ENCODE measurements at places on chromosomes 5 and 9. TPM values are rescaled to one million over a fixed set of nuclear protein-coding genes. Genes with fewer than 3 reads are reported as not detected.

The RANBP17 gene
- total RNA-seq, result 7.7 TPM

GRCh38 chr9:109118808-109119438, 824 bp downstream of the TMEM245 start:
- peak overlapping the region; percentile 62 for H3K27ac ChIP-seq
- H3K4me3 ChIP-seq, result peak overlapping the region; percentile 98
- peaks cover 18% of the 10 kb centered on the region for H3K4me1 ChIP-seq
- ATAC-seq, result no peak
- no peaks in the 10 kb centered on the region for H3K36me3 ChIP-seq

GRCh38 chr9:99253134-99253533, 31.1 kb downstream of the SEC61B start:
- H3K27ac ChIP-seq, result no peak overlapping the region
- no peaks in the 10 kb centered on the region for H3K36me3 ChIP-seq
- no peak for ATAC-seq
- no peaks in the 10 kb centered on the region for H3K27me3 ChIP-seq
- H3K4me3 ChIP-seq, result no peak overlapping the region

- no peaks in the 10 kb centered on the region for H3K27me3 ChIP-seq
- H3K4me1 ChIP-seq, result no peaks in the 10 kb centered on the region
- H3K27ac ChIP-seq, result no peak overlapping the region
- no peak for ATAC-seq
- H3K36me3 ChIP-seq, result no peaks in the 10 kb centered on the region
These were observed 52.2 kb downstream of the ACTL7B start for GRCh38 chr9:108803428-108804065.

- ATAC-seq, result no peak
- H3K27ac ChIP-seq, result no peak overlapping the region
- no peaks in the 10 kb centered on the region for H3K4me1 ChIP-seq
- no peak overlapping the region for H3K4me3 ChIP-seq
These were observed 62.1 kb downstream of the PDE4D start for GRCh38 chr5:59831326-59832010.

The MYO10 gene
- total RNA-seq, result 6.9 TPM

The PCDHB14 gene
- total RNA-seq, result 5.6 TPM

- ATAC-seq, result no peak
- no peaks in the 10 kb centered on the region for H3K27me3 ChIP-seq
These were observed 69.6 kb downstream of the PTPDC1 start for GRCh38 chr9:94153905-94154304.

The DBH gene
- not detected for total RNA-seq

GRCh38 chr9:94449486-94449885, 105.4 kb upstream of the PCAT7 start:
- H3K4me1 ChIP-seq, result no peaks in the 10 kb centered on the region
- H3K27ac ChIP-seq, result no peak overlapping the region
- ATAC-seq, result no peak

GRCh38 chr5:116699332-116699731, 124.7 kb upstream of the SEMA6A start:
- no peak for ATAC-seq
- H3K4me3 ChIP-seq, result no peak overlapping the region
- H3K36me3 ChIP-seq, result no peaks in the 10 kb centered on the region

DNA sequence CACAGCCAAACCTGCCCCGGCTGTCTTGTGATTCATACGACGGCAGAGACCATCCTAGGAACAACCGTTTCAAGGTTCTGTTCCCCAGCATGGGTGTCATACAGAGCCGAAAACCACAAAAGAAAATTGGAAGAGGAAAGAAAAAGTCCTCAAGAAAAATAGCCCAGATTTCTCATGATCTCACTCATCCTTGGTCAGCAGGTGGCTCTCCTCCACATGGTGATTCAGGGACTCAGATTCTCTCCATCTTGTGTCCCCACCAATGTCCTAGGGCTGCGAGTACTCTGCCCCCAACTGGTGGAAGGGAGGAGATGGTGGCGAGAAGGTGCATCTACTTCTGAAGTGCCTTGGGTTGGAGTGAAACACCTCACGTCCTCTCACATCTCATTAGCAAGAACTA, 25.6 kb downstream of the PDZD2 start:
- H3K27me3 ChIP-seq, result no peaks in the 10 kb centered on the region
- no peaks in the 10 kb centered on the region for H3K4me1 ChIP-seq
- H3K36me3 ChIP-seq, result no peaks in the 10 kb centered on the region

The WHRN gene
- 12.9 TPM for total RNA-seq

The CAPSL gene
- not detected for total RNA-seq

The PCDHB15 gene
- total RNA-seq, result 4.4 TPM

The IFNA2 gene
- total RNA-seq, result not detected

The FGF18 gene
- total RNA-seq, result not detected

The GZMA gene
- total RNA-seq, result not detected

- no peaks in the 10 kb centered on the region for H3K36me3 ChIP-seq
- no peak for ATAC-seq
- no peak overlapping the region for H3K27ac ChIP-seq
- no peaks in the 10 kb centered on the region for H3K4me1 ChIP-seq
- H3K27me3 ChIP-seq, result no peaks in the 10 kb centered on the region
- H3K4me3 ChIP-seq, result no peak overlapping the region
These were observed 95.4 kb downstream of the MACROH2A1 start for GRCh38 chr5:135303582-135304173.

The GGTA1 gene
- 22.2 TPM for total RNA-seq

- H3K27me3 ChIP-seq, result peaks cover 79% of the 10 kb centered on the region
- ATAC-seq, result no peak
- H3K4me1 ChIP-seq, result no peaks in the 10 kb centered on the region
- H3K36me3 ChIP-seq, result no peaks in the 10 kb centered on the region
These were observed 31.4 kb upstream of the UNC5A start for GRCh38 chr5:176778921-176779465.

DNA sequence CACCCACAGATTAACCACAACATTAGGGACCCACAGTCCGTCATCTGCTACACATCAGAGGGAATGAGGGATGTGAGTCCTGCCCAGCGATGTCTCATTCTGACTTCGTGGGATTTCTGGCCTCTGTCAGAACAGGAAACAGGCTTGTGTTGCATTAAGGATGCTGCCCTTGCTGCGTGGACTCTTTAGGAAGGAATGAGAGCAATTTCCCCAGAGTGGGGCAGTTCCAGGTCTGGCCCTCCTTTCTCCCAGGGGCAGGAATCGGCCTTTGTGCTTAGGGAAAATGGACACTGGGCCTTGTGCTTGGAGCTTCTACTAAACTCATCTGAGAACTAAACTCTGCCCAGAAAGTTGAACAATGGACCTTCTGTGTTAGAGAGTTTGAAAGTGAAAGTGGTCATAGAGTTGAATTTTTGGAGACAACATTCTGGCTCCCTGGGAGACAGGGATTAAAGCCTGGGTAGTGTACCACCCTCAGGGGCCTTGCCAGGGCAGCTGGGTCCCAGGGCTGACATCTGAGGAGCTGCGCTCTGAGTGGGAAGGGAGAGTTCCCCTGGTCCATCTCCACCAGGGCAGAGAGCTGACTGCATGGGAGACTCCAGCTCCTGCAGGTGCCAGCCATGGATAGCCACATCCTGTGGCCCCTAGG, 37.8 kb upstream of the S1PR3 start:
- ATAC-seq, result no peak
- no peak overlapping the region for H3K4me3 ChIP-seq

DNA sequence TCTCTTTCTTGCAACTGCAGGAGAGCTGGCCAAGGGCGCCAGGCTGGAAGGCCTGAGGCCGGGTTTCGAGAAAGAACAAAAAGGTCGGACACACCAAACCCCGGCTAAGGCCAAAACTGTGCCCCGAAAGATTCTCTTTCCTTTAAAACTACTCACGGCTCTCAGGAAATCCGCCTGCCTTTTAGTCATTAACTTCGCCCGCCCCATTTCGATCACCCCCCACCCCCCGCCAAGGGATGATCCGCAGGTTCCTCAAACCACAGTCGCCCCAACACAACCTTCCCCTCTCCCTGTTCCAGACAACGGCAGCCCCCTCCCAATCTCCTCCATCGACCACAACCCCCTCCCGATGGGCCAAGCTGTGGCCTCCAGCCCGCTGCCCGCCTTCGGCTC, 536 bp downstream of the FEM1C start:
- H3K4me1 ChIP-seq, result peaks cover 7% of the 10 kb centered on the region
- peaks cover 3% of the 10 kb centered on the region for H3K36me3 ChIP-seq
- peak; percentile 22 for ATAC-seq

GRCh38 chr9:18182636-18183035, 291.3 kb upstream of the ADAMTSL1 start:
- H3K4me3 ChIP-seq, result no peak overlapping the region
- H3K27me3 ChIP-seq, result no peaks in the 10 kb centered on the region
- peaks cover 33% of the 10 kb centered on the region for H3K4me1 ChIP-seq

GRCh38 chr9:87854580-87854955, 28.1 kb upstream of the SPATA31E1 start:
- no peaks in the 10 kb centered on the region for H3K4me1 ChIP-seq
- no peak overlapping the region for H3K27ac ChIP-seq
- H3K36me3 ChIP-seq, result no peaks in the 10 kb centered on the region
- H3K4me3 ChIP-seq, result no peak overlapping the region
- no peak for ATAC-seq
- H3K27me3 ChIP-seq, result no peaks in the 10 kb centered on the region

DNA sequence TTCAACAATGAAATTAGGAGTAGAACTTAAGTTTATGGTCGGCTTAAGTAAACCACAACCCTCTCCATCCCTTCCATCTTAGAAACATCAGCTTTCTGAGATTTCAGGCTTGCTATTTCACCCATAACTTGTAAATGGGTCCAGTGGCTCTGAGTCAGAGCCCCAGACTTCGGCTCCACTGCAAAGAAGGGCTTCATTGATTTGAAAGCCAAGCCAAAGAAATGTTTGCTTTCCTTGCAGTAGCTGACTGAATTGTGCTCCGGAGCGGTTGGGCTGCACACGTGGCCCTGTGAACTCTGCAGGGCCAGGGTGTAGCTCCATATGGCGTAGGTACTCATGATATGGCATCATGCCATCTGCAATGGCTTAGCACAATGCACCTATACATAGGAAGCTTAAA, 57.0 kb downstream of the NREP start:
- no peak for ATAC-seq
- H3K4me3 ChIP-seq, result no peak overlapping the region
- H3K36me3 ChIP-seq, result no peaks in the 10 kb centered on the region
- H3K27me3 ChIP-seq, result no peaks in the 10 kb centered on the region

DNA sequence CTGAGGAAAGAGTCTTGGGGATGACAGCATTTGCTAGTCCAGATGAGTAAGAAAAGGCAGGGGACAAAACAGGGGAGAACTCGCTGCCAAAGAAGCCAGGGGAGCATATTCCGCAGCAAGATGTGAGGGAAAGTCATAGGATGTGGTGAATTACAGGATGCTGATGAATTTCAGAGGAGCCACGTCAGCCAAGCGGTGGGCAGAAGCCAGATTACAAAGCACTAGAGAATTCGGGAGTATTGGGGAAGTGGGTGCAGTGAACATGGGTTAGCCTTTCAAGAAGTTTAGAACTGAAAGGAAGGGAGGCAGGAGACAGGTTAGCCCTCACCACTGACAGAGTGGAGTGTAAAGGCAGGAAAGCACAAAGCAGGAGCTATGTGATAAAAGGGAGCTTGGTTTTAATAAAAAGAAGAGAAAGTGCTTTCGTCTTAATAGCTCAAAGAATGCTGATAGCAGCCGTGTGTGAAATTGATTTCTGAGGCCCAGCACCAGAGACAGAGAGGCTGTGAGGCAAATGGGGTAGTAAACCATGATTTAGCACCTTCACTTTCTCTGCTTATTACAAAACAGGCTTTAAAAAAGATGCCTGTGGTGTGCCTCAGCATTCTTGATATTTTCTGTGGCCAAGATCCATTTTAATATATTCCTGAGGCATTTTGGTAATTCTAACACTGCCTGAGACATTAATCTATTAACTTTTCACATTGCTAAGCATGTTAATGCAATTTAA, 16.9 kb downstream of the ADAMTSL1 start:
- peak overlapping the region; percentile 70 for H3K27ac ChIP-seq
- H3K4me3 ChIP-seq, result no peak overlapping the region
- H3K27me3 ChIP-seq, result no peaks in the 10 kb centered on the region
- peak; percentile 48 for ATAC-seq

The SUSD1 gene
- total RNA-seq, result 5.9 TPM

GRCh38 chr5:132063090-132063911, 2.8 kb downstream of the IL3 start:
- H3K27ac ChIP-seq, result no peak overlapping the region
- peak; percentile 52 for ATAC-seq
- H3K4me3 ChIP-seq, result no peak overlapping the region
- no peaks in the 10 kb centered on the region for H3K27me3 ChIP-seq
- H3K4me1 ChIP-seq, result no peaks in the 10 kb centered on the region

DNA sequence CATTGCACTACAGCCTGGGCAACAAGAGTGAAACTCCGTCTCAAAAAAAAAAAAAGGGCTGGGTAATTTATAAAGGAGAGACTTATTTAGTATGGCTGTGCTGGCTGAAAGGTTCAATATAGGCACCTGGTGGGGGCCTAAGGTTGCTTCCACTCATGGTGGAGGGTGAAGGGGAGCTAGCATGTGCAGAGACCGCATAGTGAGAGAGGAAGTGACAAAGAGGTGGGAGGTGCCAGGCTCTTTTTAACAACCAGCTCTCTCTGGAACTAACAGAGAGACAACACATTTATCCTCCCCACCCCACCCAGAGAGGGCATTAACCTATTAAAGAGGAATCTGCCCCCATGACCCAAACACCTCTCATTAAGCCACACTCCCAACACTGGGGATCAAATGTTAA, 28.9 kb upstream of the SERINC5 start:
- no peaks in the 10 kb centered on the region for H3K36me3 ChIP-seq
- H3K27me3 ChIP-seq, result no peaks in the 10 kb centered on the region
- H3K4me3 ChIP-seq, result no peak overlapping the region
- no peaks in the 10 kb centered on the region for H3K4me1 ChIP-seq
- H3K27ac ChIP-seq, result no peak overlapping the region
- no peak for ATAC-seq

DNA sequence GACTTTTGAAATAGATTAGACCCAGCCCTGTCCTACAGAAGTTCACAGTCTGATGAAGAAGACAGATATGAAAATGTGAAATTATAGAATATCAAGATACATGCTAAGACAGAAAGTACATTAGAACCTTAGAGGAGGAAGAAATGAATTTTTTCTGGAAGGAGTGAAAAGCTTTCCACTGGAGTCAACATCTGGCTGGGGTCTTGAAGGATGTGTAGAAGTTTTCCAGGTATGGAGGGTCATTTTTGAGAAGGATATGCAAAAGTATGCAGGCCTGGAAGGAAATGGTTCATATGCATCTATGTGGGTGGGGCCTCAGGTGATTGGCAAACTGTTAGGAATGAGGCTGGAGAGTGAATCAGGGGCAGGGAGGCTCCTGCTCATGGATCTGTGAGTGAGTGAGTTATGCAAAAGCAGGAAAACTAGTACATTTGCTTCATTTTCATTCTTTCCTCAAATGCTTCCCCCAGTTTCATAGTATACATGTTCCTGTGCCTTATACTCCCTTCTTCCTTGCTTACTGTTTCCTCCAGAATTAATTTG, 142.3 kb downstream of the GRIA1 start:
- H3K27me3 ChIP-seq, result no peaks in the 10 kb centered on the region
- H3K4me1 ChIP-seq, result no peaks in the 10 kb centered on the region
- no peak overlapping the region for H3K27ac ChIP-seq

- H3K4me1 ChIP-seq, result no peaks in the 10 kb centered on the region
- H3K27me3 ChIP-seq, result no peaks in the 10 kb centered on the region
- H3K27ac ChIP-seq, result no peak overlapping the region
- H3K36me3 ChIP-seq, result no peaks in the 10 kb centered on the region
- no peak for ATAC-seq
- no peak overlapping the region for H3K4me3 ChIP-seq
These were observed 37.4 kb downstream of the ELOVL7 start for GRCh38 chr5:60806591-60807243.

The PCDHGA5 gene
- total RNA-seq, result 5.9 TPM

All from gastroesophageal sphincter (tissue), 4 donors.